NCI-H2081 treated with DMSO at 0.1 percent for 48 hours (cell line): ENCODE measurements at places on chromosomes 12 and 14.

DNA sequence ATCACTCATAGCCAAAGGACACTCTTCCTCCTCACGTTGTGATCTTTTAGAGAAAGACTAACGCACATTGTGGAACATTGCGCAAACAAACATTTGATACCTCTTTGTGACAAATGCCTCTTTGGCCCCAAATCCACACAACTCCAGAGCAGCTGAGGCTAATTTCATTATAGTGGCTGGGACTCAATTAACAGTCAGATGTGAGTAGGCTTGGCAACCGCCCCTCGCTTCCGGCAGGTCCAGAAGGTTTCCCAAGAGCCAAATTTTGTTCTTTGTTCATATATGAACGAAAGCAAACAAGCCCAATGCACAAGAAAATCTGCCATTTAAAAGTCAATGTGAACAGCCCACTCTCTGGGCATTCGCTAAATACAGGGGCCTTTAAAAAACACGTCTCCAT lies 273.9 kb downstream of the GLT1D1 start:
- no peak for DNase-seq

- no peak for DNase-seq
Observed at GRCh38 chr12:49121047-49121696, 10.0 kb downstream of the TUBA1B start.

- DNase-seq: no peak
Observed at GRCh38 chr12:40635141-40635731, 57.0 kb upstream of the CNTN1 start.

- DNase-seq: no peak
Observed at GRCh38 chr12:129605666-129606065, 298.2 kb downstream of the TMEM132D start.

- DNase-seq: no peak
Observed at GRCh38 chr14:36662543-36663403, 1.1 kb downstream of the PAX9 start.

GRCh38 chr12:122190842-122191668 lies 8.1 kb downstream of the LRRC43 start:
- DNase-seq: no peak

GRCh38 chr12:59593761-59594160 lies 2.1 kb upstream of the SLC16A7 start:
- DNase-seq: no peak

DNA sequence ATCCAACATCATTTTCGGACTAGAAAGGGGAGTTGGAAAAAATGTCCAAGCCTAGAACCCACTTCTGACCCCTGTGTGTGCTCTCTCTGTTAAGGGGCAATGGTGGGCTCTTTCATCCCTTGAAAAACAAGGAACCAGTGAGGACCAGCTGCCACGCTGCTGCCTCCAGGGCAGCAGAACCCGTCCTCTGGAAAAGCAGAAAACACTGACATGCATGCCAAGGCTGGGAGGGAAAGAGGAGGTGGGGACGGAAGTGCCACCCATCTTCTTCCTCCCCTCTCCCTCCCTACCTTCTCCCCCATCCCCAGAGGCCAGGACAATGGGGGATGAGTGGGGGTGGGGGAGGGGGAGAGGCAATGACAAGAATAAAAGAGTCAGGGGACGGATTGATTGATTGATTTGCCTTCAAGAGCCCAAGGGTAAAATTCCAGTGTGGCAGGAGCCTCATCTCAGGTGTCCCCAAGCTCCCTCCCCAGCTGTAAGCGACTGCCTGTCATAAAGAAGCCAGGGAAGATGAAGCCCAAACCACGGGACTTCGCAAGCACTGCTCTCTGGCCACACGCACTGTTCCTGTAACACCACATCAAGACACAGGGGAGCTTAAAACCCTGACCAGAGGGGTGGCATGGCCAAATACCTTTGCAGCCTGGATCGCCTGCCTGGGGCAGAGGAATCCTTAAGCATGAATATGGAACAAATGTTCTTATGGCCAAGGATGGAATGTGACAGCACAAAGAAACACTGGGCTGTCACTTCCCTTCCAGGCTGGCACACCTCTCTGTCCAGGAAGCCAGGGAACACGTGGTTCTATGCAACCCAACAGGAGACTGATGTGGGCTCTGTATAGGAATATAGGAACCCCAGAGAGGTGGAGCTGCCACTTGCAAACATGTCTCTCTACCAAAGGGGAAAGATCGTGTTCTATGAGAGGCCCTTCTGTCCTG lies 38.9 kb upstream of the BDKRB2 start:
- no peak for DNase-seq

- DNase-seq: peak; percentile 73
Observed at GRCh38 chr12:98154850-98155249, 360.5 kb upstream of the TMPO start.

GRCh38 chr12:56230432-56231183 lies 757 bp downstream of the SLC39A5 start:
- DNase-seq: no peak

- no peak for DNase-seq
Observed at GRCh38 chr12:48219631-48220030, 16.5 kb upstream of the OR10AD1 start.

- no peak for DNase-seq
Observed at GRCh38 chr12:108856428-108857157, 790 bp downstream of the SSH1 start.

- DNase-seq: no peak
Observed at GRCh38 chr12:94495445-94496115, 35.9 kb upstream of the CEP83 start.

GRCh38 chr14:99945732-99946651 lies 119.2 kb upstream of the EVL start:
- DNase-seq: no peak
